Activated CD4-positive, alpha-beta T cell treated with anti-CD3 and anti-CD28 coated beads for 48 hours (primary cell): ENCODE measurements at places on chromosomes 12 and 14.
A peak's percentile ranks its signal among the peaks of the same experiment; 100 is the strongest.

DNA sequence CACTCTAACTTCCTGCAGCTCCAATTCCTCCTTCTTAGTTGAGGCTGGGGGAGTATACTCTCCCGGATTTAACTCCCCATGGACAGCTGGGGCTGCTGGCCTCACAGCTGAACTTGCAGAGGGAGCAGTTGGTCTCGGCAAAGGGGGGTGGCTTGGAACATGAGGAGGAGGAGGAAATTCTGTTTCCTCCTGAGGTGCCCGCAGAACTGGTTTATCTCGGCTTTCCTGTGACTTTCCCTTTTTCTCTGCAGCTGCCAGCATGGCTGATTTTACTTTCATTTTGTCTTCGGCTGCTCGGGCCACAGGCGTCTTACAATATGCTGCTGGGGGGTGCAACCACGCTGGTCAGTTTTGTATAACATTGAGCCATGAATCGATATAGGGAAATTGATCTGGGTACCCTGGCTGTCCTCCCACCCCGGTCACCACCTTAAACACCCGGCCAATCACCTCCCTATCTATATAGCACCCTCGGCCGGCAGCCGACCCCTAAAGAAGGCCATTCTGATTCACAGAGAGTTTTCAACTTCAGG is 1317.6 kb downstream of the TMEM121 start:
- DNase-seq: peak; percentile 39

DNA sequence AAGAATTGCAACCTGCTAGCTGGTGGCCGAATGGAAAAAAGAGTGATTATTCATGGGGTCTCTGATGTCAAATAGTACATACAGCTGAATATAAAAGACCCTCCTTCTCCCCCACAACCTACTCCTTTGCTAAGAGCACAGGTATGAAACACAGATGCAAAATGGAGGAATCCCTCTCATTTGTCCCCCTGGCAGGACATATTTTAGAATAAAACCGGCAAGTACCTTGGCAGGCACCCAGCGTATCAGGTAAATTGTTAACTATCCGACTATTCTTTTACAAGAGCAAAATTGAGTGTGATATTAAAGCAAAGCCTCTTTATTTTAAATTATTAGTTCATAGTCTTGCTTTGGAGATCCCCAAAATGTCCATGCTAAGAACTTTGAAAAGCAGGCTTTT is 73.7 kb upstream of the USP44 start:
- no peak for DNase-seq

DNA sequence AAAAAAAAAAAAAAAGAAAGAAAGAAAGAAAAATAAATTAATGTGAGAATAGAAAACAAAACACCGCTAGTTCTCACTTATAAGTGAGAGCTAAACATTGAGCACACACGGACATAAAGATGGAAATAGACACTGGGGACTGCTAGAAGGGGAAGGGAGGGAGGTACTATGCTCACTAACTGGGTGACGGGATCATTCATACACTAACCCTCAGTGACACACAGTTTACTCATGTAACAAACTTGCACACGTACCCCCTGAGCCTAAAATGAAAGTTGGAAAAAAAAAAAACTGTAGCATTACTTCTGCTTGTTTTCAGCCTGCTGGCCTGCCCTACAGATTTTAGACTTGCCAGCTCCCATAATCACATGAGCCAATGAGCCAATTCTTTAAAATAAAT is 10.5 kb upstream of the PRMT5 start:
- DNase-seq: no peak

DNA sequence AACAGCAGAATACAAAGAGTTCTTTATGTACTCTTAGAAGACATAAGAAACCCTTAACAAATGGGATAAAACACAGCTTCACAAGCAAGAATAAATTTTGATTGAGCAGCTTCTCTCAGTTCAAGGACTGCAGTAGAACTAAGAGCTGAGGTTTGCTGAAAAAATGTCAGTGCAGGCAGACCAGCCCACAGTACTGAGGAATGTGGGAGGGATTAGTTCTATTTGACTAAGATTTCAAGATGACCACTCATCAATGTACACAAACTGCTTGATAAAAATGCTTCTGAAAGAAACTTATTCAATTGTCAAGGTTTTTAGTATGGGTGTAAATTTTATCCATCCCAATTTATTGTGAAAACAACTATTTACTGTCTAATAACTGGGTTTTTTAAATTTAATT is 138.4 kb downstream of the SEC23A start:
- no peak for DNase-seq

GRCh38 chr12:107291018-107291417 is 197.7 kb upstream of the CRY1 start:
- DNase-seq: no peak

DNA sequence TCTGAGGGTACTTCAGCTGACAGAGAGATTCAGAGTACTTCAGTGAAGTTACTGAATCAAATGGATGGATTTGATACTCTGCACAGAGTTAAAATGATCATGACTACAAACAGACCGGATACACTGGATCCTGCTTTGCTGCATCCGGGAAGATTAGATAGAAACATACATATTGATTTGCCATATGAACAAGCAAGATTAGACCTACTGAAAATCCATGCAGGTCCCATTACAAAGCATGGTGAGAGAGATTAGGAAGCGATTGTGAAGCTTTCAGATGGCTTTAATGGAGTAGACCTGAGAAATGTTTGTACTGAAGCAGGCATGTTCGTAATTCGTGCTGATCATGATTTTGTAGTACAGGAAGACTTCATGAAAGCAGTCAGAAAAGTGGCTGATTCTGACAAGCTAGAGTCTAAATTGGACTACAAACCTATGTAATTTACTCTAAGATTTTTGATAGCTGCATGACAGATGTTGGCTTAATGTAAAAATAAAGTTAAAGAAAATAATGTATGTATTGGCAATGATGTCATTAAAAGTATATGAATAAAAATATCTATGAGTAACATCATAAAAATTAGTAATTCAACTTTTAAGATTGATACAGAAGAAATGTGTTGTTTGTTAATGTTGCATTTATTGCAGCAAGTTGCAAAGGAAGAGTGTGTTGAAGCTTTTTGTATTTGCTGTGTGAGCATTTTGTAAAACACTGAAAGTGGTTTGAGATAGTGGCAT is 136.1 kb upstream of the RAP1B start:
- no peak for DNase-seq

- DNase-seq: no peak
Measured at GRCh38 chr12:19200261-19200660, 70.7 kb downstream of the PLEKHA5 start.

DNA sequence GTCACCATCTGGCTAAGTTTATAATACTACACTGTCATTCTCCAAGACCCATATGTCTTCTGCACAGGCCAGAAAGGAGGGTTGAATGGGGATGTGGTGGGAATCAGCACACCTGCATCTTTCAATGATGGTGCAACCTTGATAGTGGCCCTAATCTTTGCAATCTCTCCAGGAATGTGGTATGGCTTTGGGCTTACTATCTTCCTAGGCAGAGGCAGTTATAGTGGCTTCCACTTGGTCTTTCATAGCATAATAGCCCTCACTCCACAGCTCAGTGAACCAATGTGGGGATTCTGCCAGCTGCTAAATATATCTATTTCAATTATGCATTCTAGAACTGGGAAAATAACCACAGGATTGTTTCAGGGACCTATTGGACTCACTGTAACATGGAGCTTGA is 61.8 kb upstream of the ATP2B1 start:
- no peak for DNase-seq

GRCh38 chr12:25320123-25321006 is 69.6 kb upstream of the KRAS start:
- DNase-seq: no peak
